ENCODE measurements at places on chromosomes 16 and 17. TPM values are rescaled to one million over a fixed set of nuclear protein-coding genes. Genes with fewer than 3 reads are reported as not detected.

- H3K27ac ChIP-seq, result no peak overlapping the region
- peaks cover 3% of the 10 kb centered on the region for H3K36me3 ChIP-seq
- H3K4me3 ChIP-seq, result no peak overlapping the region
- no peaks in the 10 kb centered on the region for H3K27me3 ChIP-seq
- DNase-seq, result no peak
Measured at GRCh38 chr16:25007284-25007984, 7.7 kb downstream of the ARHGAP17 start.

GRCh38 chr17:39631403-39631802 lies 4.7 kb downstream of the PPP1R1B start:
- H3K36me3 ChIP-seq, result no peaks in the 10 kb centered on the region
- H3K27ac ChIP-seq, result no peak overlapping the region
- peak overlapping the region; percentile 49 for H3K4me3 ChIP-seq
- H3K4me1 ChIP-seq, result peaks cover 11% of the 10 kb centered on the region
- H3K27me3 ChIP-seq, result peaks cover 71% of the 10 kb centered on the region

GRCh38 chr17:77106874-77107358 lies 33.9 kb upstream of the SEC14L1 start:
- H3K4me3 ChIP-seq, result no peak overlapping the region
- peaks cover 55% of the 10 kb centered on the region for H3K4me1 ChIP-seq
- no peaks in the 10 kb centered on the region for H3K36me3 ChIP-seq
- no peak overlapping the region for H3K27ac ChIP-seq

GRCh38 chr17:40582328-40582901 lies 17.1 kb upstream of the CCR7 start:
- H3K27me3 ChIP-seq, result peaks cover 29% of the 10 kb centered on the region
- no peak for DNase-seq
- H3K27ac ChIP-seq, result no peak overlapping the region
- no peak overlapping the region for H3K4me3 ChIP-seq
- peaks cover 13% of the 10 kb centered on the region for H3K4me1 ChIP-seq

GRCh38 chr17:43151880-43152456 lies 19.0 kb upstream of the NBR1 start:
- no peak overlapping the region for H3K4me3 ChIP-seq
- H3K27ac ChIP-seq, result no peak overlapping the region
- no peaks in the 10 kb centered on the region for H3K27me3 ChIP-seq

- H3K4me1 ChIP-seq, result no peaks in the 10 kb centered on the region
- no peak for DNase-seq
- no peaks in the 10 kb centered on the region for H3K27me3 ChIP-seq
- H3K27ac ChIP-seq, result no peak overlapping the region
- peaks cover 17% of the 10 kb centered on the region for H3K36me3 ChIP-seq
Measured at GRCh38 chr17:4173781-4174180, 30.8 kb downstream of the CYB5D2 start.

- H3K4me3 ChIP-seq, result no peak overlapping the region
- H3K4me1 ChIP-seq, result peaks cover 21% of the 10 kb centered on the region
- no peak for DNase-seq
- H3K27ac ChIP-seq, result no peak overlapping the region
Measured at GRCh38 chr16:12767897-12768296, 35.8 kb downstream of the CPPED1 start.

DNA sequence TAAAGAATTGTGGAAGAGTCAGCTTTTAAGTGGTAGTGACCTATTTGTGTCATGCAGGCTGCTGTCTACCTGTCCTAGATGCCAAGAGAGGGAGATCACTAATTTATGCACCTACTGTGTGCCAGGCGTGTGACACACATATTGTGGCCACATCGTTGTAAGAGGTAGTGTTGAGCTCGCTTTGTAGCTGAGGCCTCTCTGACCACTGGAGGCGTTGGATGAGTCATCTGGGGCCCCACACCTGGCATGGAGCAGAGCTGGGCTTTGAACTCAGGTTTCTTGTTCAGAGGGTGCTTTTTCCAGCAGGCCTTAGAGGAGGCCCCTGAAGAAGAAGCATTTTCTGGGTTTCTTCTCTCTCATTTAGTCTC lies 52.3 kb upstream of the LGALS9 start:
- no peaks in the 10 kb centered on the region for H3K27me3 ChIP-seq
- no peak overlapping the region for H3K27ac ChIP-seq
- no peak overlapping the region for H3K4me3 ChIP-seq
- DNase-seq, result no peak
- peaks cover 30% of the 10 kb centered on the region for H3K4me1 ChIP-seq

- H3K4me1 ChIP-seq, result peaks cover 8% of the 10 kb centered on the region
- H3K27ac ChIP-seq, result no peak overlapping the region
- H3K4me3 ChIP-seq, result no peak overlapping the region
- DNase-seq, result no peak
- no peaks in the 10 kb centered on the region for H3K36me3 ChIP-seq
Measured at GRCh38 chr17:46949291-46950174, 26.6 kb downstream of the GOSR2 start.

- H3K4me3 ChIP-seq, result no peak overlapping the region
- peak; percentile 21 for DNase-seq
- H3K4me1 ChIP-seq, result peaks cover 23% of the 10 kb centered on the region
- no peak overlapping the region for H3K27ac ChIP-seq
- H3K36me3 ChIP-seq, result peaks cover 3% of the 10 kb centered on the region
- peaks cover 31% of the 10 kb centered on the region for H3K27me3 ChIP-seq
Measured at GRCh38 chr16:65574326-65574966, 452.6 kb upstream of the CDH11 start.

DNA sequence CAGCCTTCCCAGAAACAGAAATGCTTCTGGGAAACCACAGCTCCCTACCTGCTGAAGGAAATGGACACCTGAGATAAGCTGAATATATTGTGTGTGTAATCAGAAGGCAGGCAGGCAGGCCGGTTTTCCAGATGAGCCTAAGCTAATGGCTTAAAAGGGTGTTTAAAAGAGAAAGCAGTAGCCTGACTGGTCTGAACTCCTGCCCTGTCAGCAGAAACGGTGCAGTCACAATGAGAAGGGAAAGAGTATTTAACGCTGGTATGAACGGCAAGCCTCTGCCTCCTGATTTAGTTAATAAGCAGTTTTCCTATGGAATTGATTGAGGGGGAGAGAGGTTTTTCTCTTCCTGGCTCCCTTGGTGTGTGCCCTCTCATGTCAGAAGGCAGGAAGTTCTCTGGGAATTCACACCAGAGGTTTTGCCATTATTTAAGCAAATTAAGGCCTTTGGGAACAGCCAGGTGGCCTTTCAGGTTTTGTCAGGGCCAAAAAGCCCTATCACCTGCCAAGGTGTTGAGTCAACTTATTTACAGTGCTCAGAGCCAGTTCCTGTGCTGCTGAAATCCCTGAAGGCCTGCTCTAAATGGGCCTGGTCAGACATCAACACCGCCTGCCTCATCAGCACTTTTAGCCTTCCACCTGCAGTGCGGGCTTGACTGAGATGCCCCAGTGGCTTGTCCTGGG lies 41.6 kb downstream of the CDH1 start:
- H3K27me3 ChIP-seq, result no peaks in the 10 kb centered on the region
- no peaks in the 10 kb centered on the region for H3K36me3 ChIP-seq
- DNase-seq, result no peak
- no peak overlapping the region for H3K27ac ChIP-seq

- H3K27ac ChIP-seq, result peak overlapping the region; percentile 76
- DNase-seq, result no peak
- H3K36me3 ChIP-seq, result peaks cover 4% of the 10 kb centered on the region
- H3K4me1 ChIP-seq, result peaks cover 61% of the 10 kb centered on the region
- H3K27me3 ChIP-seq, result no peaks in the 10 kb centered on the region
- H3K4me3 ChIP-seq, result peak overlapping the region; percentile 63
Measured at GRCh38 chr16:84138824-84139627, 6.0 kb downstream of the HSDL1 start.

GRCh38 chr17:17779015-17779611 lies 57.7 kb downstream of the SREBF1 start:
- peaks cover 49% of the 10 kb centered on the region for H3K4me1 ChIP-seq
- no peak for DNase-seq
- H3K36me3 ChIP-seq, result no peaks in the 10 kb centered on the region
- peaks cover 4% of the 10 kb centered on the region for H3K27me3 ChIP-seq
- H3K4me3 ChIP-seq, result peak overlapping the region; percentile 56
- H3K27ac ChIP-seq, result no peak overlapping the region

DNA sequence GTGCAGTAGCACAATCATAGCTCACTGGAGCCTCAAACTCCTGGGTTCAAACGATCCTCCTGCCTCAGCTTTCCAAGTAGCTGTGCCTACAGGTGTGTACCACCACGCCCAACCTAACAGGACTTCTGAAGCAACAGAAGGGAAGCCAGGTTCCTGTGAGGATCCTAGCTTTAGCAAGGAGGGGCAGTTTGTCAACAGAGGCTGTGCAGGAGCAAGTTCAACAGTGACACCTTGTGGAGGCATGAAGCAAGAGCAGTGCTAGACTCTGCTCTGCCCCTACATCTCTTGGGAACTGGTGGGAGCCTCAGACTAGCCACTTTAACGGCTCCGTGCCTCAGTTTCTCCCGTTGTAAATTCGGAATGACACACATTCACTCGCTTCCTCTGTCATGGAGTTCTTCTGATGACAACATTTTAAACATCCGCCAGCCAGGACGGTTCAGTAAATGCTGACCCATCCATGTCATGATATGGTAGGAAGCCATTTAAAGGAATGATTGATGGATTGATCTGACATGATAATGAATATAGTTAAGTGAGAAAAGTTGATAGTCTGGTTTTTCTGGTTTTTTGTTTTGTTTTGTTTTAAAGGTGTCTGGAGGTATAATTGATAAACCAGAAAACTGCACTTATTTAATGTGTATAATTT lies 218.7 kb downstream of the MRTFB start:
- H3K27me3 ChIP-seq, result peaks cover 24% of the 10 kb centered on the region
- no peak overlapping the region for H3K27ac ChIP-seq
- DNase-seq, result no peak
- H3K4me3 ChIP-seq, result peak overlapping the region; percentile 8
- peaks cover 16% of the 10 kb centered on the region for H3K4me1 ChIP-seq

DNA sequence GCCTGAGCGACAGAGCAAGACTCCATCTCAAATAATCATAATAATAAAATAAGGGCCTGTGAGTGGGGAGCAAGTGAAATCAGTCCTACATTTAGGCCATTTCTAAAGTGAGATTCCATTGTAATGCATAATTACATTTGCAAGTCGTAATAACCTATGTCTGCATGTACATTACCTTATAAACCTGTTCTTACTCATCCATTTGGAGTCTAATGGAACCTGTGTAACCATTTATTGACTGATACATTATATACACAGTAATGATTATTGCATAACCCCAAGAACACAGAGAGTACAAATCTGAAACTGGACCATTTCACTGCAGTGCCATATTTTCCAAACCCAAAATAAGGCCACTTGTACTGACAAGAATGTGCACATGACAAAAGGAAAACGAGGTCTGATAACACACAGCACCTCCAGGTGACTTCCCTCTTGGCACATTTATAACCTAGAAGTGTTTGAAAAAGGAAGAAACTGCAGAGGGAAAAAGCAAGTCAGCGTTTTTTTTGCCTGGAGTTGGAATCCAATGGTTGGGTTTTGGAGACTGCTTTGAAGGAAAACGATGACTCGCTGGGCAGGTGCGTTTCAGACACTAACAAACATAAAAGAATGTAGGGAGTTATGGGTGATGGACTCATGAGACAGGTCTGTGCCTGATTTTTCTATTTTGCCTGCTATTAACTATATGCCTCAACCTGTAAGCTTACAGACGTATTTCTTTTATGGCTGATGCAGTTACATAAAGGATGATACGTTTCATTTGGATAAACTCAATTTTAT lies 63.6 kb upstream of the KIFC3 start:
- H3K27ac ChIP-seq, result no peak overlapping the region
- no peak overlapping the region for H3K4me3 ChIP-seq
- DNase-seq, result no peak
- no peaks in the 10 kb centered on the region for H3K36me3 ChIP-seq
- H3K27me3 ChIP-seq, result no peaks in the 10 kb centered on the region
- H3K4me1 ChIP-seq, result peaks cover 17% of the 10 kb centered on the region

DNA sequence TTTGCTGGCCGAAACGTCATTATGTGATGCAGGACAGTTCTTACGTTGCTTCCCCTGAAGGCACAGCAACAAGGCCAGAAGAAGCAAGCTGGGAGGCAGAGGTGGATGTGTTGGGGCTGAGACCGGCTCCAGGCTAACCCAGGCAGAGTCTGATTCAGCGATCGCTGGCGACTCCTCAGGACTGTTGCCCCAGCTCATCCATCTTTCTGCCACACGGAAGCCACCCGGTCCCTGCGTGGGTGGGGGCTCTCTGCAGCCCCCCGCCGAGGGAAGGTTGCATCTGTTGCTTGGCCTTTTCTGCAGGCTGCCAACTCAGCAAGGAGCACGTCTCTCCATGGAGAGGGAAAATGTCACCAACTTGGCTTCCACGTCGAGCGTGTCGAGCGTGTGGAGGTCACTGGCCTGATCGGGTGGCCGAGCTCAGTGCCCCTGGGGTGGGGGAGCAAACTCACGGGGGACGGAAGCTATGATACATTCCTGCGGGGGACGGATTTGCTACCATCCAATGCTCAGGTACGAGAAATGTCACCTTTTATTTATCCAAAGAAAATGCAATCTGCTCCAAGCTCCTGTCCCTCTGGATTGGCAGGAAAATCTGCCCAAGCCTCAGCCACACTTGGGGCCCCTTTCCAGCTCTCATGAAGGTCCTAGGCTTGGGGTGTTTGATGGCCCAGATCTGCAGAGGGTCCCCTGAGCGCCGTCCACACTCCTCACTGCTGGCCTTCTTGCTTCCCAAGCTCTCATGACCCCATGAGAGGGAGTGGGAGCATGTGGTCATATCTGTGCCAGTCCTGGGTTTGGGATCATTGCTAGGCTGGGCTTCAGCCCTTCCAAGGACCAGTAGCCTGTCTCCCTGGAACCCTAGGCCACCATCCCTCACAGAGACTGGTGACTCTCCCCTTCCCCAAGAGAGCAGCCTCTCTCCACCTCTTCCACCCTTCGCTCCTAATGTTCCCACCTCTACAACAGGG lies 69.4 kb downstream of the RPH3AL start:
- DNase-seq, result no peak
- H3K27ac ChIP-seq, result no peak overlapping the region
- H3K4me3 ChIP-seq, result no peak overlapping the region
- H3K4me1 ChIP-seq, result no peaks in the 10 kb centered on the region

DNA sequence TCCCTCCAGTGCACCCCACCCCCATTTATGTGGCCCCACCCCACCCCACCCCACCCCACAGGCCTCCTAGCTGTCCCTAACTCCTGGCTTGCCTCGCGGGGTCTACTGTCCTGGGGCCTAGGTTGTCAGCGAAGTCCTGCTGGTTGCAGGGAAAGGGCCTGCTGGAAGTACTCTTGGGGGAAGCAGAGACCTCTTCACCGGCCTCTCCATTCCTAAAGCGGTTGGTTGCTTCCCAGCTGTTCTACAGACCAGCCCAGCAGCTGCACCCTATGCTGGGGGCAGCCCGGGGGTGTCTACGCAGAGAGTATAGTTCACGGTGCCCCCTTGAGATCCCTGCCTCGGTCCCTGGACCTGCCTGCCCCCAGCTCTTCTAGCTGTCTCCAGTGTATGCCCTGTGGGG lies 56.2 kb downstream of the BAIAP2 start:
- no peak for DNase-seq
- H3K4me3 ChIP-seq, result no peak overlapping the region
- no peaks in the 10 kb centered on the region for H3K27me3 ChIP-seq

The SBK1 gene
- 79.0 TPM for total RNA-seq

The POLR3K gene
- 35.8 TPM for total RNA-seq

The TBC1D3E gene
- not detected for total RNA-seq

The HAPSTR1 gene
- 80.1 TPM for total RNA-seq

The GALK1 gene
- 13.1 TPM for total RNA-seq

The STH gene
- total RNA-seq, result not detected

The KCNJ18 gene
- total RNA-seq, result not detected
